ENCODE measurements at places on chromosomes 4 and X.

- peak; percentile 27 for DNase-seq
Observed at GRCh38 chr4:52640808-52641565, 18.1 kb downstream of the USP46 start.

GRCh38 chrX:110588164-110588563, 207.5 kb downstream of the CHRDL1 start:
- no peak for DNase-seq

- no peak for DNase-seq
Observed at GRCh38 chrX:154044091-154044490, 24.4 kb upstream of the IRAK1 start.

- DNase-seq, result no peak
Observed at GRCh38 chr4:126916049-126916625, 716.6 kb upstream of the INTU start.

All from AG08396 (cell line).